Renal cortex interstitium (tissue), 15 donors: ENCODE measurements at places on chromosomes 5 and 9. TPM values are rescaled to one million over a fixed set of nuclear protein-coding genes. Genes with fewer than 3 reads are reported as not detected.

- DNase-seq: no peak
Measured at GRCh38 chr5:87300176-87300575, 32.5 kb downstream of the RASA1 start.

- DNase-seq: no peak
Measured at GRCh38 chr5:148201151-148201550, 1.7 kb upstream of the SPINK6 start.

GRCh38 chr9:106738109-106738508 is 124.9 kb upstream of the ZNF462 start:
- DNase-seq: no peak

The SPAAR gene
- 1.3 TPM for polyA plus RNA-seq

GRCh38 chr5:108730617-108731340 is 16.9 kb upstream of the FER start:
- DNase-seq: no peak

The AGXT2 gene
- polyA plus RNA-seq: 28.1 TPM

DNA sequence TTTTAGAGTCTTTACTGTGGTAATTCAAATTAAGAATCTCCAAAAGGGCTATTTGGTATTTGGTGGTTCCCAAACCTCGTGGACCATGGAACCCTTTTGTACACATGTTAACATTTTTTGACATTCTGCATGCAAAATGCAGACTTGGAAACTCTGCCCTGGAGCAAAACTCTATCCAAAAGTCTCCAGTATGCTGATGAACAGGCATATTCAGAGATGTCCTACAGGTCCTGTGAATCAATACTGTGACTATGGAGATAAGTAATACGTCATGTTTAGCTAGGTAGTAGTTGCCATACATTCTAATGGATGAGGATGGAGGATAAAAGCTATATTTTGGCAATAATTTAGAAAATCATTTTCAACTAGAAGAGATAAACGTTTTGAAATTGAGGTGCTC is 218.1 kb downstream of the SMARCA2 start:
- no peak for DNase-seq

The DNM1 gene
- polyA plus RNA-seq: 279 TPM

DNA sequence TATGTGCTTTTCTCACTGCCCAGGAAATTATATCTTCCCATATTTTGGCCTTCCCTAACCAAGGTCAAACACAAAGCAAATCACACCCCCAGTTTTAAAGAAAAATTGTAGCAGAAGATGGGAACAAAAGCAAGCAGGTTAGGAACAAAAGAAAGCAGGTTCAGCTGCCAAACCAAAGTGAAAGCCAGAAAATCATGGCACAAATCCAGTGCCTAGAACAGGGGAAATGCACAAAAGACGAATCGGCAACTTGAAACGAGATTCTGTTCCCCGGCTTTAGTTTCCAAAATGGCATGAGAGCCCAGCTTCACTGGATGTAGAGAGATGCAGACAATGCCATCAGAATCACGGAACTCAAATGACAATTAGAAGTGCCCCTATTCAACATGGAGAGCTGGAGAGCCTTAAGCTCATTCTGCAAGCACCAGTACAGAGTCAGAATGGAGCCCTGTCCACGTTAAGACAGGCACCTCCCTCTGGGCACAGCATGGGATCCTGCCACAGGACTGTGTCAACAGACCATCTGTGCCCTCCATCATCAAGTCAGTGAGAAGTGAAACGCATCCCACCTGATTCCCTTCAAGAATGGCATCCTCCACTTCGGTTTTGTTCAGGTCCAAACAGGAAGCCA is 13.8 kb downstream of the DNAH5 start:
- DNase-seq: no peak

The ACOT12 gene
- polyA plus RNA-seq: 0.90 TPM

DNA sequence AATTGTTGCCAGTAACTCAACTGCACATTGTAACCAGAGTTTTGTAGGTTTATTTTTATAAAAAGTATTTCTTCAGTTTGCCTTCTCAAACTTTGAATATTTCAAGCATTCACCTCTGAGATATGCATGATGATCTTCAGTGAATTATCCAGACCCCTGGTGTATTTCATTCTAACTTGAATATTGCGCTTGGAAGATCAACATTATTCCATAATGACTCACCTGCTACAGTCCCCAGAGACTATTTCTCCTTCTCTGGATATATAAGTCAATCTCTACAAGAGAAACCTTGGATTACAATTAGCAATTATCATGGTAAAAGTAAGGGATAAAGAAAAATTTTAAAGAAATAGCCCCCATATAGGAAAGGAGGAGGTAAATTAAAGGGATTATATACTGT is 1041.0 kb downstream of the TLE1 start:
- DNase-seq: no peak

DNA sequence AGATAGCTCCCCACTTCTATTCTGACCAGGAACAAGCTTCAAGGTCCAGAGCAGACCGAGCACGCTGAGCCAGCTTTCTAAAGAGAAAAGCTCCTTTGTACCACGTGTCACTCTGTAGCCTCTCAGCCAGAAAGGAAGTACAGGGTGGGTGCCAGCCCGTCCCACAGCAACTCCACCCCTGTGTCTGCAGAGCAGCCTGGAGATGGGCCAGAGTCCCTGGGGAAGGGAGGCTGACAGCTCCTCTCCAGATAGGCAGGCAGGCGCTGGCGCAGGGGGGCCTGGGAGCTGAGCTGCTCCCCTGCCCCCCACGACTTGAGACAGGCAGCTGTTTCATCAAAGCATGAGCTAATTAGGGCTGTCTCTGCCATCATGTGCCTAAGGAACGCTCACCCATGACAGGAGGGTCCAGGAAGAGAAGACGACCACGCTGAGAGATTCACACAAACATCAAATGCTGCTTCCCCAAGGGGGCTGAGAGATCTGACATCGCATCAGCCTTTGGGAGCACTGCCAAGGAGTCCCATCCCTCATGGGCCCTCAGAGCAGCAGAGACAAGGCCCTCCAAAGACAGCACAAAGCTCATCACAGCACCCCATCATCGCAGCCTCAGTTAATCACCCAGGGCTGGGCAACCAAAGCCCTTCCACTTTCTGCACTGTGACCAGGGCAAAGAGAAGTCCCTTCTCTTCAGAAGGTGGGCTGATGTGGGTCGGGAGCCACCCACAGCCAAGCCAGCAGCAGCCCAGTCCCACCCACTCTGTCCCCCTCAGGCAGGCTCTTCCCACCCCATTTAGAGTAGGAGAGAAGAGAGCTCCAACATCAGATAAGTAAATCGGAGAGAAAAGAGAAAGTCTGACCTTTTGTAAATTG is 78.5 kb upstream of the LRRTM2 start:
- DNase-seq: no peak

GRCh38 chr5:132363431-132364112 is 5.9 kb upstream of the SLC22A5 start:
- DNase-seq: no peak

The GAPVD1 gene
- polyA plus RNA-seq: 28.5 TPM

The STKLD1 gene
- 5.4 TPM for polyA plus RNA-seq

- no peak for DNase-seq
Measured at GRCh38 chr5:177444106-177445051, 2.2 kb upstream of the PRR7 start.

- no peak for DNase-seq
Measured at GRCh38 chr9:6564868-6565267, 80.7 kb downstream of the GLDC start.

The MCIDAS gene
- polyA plus RNA-seq: 0.56 TPM

- DNase-seq: no peak
Measured at GRCh38 chr5:160534914-160535313, 113.3 kb downstream of the PTTG1 start.

DNA sequence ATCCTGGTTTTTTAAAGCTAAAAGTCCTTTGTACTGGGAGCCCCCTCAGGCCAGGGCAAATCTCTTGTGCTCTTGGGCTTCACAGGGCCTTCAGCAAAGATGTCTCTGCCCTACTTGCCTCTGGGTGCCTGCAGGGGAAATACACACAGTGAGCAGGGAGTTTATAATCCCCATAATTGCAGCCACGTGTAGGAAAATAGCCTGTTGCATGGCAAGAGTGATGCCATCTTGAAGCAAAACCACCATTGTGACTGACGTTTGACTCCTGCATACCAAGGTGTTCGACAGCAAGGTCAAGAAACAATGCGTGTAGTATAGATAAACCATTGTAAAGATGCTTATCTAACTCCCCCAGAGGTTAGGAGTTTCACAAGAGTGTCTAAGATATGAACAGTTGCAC is 11.4 kb upstream of the IL3 start:
- no peak for DNase-seq

GRCh38 chr5:108345541-108346171 is 36.2 kb downstream of the FBXL17 start:
- peak; percentile 13 for DNase-seq

DNA sequence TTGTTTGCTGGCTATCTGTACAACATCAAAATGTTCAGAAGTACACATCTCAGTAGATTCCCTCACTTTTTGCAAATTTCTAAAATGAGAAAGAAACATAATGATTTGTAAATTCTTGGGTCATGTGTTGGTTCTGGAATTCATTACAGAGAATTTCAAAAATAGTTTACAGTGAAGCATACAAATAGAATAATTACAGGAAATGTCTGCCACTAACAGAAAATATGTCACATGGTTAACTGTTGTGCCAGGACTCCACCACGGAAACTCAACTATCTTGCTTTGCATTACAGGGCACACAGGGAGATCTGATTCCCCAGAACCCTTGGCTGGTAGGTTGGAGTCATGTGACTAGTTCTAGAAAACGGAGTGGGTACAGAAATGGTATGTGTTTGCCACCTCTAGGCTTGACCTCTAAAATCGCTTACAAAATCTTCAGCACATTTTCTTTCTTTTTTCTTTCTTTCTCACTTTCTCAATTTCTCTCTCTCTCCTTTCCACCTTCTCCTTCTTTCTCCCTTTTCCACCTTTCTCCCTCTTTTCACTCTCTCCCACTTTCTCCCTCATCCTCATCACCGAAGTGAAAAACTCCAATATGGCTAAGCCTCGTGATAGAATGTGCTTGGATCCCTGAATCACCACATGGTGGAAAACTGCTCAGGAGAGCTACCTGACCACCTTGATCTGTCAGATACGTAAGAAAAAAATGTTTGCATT is 32.4 kb downstream of the RASEF start:
- no peak for DNase-seq

DNA sequence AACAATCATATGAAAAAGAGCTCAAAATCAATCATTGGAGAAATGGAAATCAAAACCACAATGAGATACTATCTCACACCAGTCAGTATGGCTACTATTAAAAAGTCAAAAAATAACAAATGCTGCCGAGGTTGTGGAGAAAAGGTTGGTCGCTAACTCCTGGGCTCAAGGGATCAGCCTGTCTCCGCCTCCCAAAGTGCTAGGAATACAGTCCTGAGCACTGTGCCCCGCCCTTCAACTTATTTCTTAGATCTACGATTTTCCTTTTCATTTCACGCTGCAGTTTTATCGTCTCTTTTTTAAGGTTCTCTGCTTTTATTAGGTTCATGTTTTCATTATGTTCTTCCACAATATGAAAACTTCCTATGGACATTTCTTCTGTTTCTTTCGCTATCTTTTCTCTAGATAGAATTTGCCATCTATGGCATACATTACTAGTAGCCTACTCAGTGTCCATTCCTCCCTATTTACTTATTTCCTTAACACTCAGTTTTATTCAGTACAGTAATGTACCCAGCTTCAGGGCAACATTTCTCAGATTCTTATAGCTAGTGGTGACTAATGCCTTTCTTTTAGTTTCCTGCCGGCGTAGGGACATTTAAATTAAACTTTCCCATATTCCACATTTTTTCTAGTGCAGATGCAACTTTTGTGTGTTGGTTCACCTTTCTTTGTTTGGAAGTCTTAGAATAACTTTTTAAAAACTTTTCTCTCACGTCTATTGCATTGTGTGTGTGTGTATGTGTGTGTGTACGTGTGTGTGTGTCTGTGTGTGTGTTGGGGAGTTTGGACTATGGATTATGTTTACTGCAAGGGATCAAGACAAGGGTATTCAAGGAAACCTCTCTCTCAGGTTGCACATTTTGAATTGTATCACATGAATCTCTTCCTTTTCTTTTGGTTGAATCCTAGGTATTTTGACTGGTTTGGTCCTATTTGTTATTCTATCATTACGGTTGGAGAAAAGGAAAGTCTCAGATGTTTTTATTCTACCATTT is 21.6 kb upstream of the FBN2 start:
- DNase-seq: no peak

- no peak for DNase-seq
Measured at GRCh38 chr9:131676431-131676972, 63.4 kb downstream of the RAPGEF1 start.

- no peak for DNase-seq
Measured at GRCh38 chr9:33186457-33187168, 19.5 kb upstream of the B4GALT1 start.

The RANBP3L gene
- polyA plus RNA-seq: 6.1 TPM

GRCh38 chr5:136038635-136039034 is 9.8 kb downstream of the TGFBI start:
- DNase-seq: no peak

The SPAG8 gene
- 6.5 TPM for polyA plus RNA-seq

The HAUS6 gene
- polyA plus RNA-seq: 20.7 TPM

- no peak for DNase-seq
Measured at GRCh38 chr9:107862323-107862722, 372.8 kb upstream of the KLF4 start.

The PITX1 gene
- not detected for polyA plus RNA-seq
